Esophagus squamous epithelium (tissue), 5 donors: ENCODE measurements at places on chromosomes 6 and 20.

- no peak for DNase-seq
Measured at GRCh38 chr20:46361381-46361780, 45.0 kb downstream of the ELMO2 start.

- DNase-seq: no peak
Measured at GRCh38 chr20:8155812-8156211, 23.7 kb downstream of the PLCB1 start.

DNA sequence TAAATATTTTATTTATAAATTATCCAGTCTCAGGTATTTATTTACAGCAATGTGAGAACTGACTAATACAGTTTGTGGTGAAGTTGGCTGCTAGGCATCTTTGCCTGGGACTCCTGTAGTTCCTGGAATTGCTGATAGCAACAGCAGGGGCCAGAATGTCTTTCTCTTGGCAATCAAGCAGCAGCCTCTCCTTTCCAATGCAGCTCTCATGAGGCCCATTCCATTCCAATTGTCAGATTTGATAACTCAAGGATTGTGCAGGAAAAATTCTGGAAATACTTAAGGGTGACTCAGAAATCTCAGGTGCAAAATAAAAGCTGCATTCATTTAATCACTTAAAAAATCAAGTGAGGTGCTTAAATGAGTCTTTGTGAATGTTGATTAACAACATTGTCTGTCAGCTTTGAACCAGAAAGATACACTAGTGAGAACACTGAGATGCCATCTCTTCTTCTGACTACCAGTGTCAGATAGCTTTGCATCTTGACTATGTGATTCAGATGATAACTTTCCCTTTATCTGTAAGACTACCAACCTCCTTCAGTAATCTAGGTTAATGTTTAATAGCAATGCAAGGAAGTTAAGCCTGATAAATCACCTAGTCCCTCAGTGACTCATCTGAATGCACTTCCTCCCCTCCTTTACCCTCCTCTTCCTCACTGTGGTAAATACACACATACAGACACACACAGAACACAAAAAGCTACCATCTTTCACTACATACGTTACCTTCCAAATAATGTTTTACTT lies 32.1 kb upstream of the COL21A1 start:
- DNase-seq: no peak

DNA sequence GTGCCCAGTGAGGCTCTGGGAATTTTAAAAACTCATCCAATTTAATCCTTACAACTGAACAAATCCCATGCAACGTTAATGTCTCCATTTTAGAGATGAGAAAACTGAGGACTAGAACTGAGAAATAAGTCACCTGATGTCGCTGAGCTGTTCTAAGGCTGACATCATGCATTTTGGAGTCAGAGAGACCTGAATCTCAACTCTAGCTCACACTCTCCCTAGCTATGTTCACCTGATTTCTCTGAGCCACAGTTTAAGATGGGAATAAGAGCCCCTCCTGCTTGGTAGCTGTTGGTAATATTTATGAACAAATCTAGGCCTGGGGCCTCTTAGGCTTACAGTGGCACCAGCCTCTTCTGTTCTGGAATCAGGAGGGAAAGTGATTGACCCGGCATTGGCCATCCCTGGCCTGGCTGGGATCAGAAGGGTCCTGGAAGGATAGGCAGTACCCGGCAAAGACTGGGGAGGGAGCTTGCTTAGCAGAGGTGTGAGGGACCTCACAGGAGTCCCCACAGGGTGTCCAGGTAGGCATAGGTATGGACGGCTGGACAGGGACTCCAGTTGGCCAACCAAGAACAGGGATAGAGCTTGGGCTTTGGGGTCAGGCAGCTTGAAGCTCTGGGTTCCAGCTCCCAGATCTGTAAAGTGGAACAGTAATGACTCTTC lies 18.8 kb upstream of the CSNK2A1 start:
- no peak for DNase-seq

DNA sequence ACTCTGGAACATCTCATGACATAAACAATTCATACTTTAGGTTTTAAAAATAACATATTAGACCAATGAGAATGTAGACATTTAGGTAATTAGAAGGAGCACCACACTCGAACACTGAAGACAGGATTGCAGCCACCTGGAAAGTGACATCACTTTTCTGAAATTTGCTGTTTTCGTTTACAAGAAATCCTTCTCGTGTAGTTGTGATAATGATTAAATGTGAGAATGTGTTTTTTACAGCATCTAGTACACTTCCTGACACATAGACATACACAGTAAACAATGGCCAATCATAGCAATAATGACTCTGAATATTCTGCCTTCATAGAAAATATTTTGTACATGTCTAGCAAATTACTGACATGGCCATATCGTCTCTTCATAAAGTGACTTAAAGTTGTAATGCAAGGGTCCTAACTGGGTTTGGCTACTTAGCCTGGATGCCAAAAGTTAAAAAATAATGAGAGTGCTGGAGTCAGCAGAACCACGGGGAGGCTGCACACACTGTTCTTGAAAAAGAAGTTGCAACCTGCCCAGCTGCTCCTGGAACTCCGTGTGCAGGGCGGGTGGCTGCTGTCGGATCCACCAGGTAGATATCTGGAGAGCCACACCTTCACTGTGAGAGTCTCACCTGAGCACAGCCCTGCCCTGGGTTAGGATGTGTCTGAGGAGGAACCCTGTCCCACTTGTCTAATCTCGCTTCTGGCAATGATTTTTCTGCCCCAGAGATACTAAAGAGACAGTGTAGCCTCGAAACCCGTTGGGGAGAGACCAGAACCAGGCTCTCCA lies 212.9 kb downstream of the QKI start:
- DNase-seq: no peak

DNA sequence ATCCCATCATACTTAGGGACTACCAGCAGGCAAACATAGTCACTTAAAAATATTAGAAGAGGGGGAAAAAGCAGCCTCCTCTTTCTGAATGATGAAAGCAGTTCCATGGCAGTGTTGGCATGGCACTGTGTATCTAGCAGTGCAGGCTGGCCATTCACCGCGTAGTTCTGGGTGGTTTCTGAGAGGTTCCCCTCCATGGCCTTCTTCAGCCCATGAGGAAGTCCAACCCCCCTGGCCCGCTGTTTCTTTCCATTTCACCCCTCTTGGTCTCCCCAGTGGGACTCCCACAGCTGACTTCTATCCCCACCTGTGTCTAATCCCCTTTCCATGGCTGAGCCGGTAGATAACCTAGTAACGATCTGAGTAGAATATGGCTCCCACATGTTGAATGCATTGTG lies 17.0 kb downstream of the PPARD start:
- DNase-seq: no peak

DNA sequence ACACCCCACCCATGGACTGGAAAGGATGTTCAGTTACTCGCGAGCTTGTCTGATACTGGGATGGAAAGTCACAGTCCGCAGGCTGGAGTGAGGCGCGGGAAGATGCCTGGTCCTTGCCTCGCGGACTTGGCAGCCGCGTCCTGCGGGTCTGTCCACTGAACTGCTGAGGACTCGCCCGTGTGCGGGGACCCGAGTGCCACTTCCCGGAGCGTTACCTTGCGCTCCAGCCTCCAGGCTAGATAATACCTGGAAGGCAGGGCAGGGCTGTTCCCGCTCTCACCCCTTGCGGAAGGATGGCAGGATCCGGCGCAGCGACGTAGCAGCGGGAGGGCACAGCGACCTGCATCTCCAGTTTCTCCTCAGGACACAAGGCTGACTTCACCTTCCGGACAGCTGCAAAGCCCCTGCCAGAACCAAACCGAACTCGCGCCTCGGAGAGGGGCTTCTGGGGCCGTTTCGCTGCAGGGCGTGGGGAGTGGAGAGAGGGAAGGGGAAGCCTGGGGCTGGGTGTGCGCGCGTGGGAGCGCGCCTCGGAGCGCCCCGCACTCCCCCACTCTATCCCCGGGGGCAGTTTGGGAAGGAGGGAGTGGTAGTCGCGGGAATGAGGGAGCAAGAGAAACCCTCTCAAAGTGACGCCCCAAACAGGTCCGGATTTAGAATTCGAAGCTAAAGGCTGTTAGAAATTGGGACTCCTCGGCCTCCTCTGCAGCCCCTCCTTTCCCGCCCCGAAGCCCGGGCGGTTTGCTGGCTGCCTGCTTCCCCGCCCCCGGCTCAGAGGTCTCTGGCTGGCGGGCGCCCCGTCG lies at the start of gene KCNQ5:
TSS of gene KCNQ5 (plus strand) at position 774 of the 803 bp plus-strand sequence.
- DNase-seq: no peak

DNA sequence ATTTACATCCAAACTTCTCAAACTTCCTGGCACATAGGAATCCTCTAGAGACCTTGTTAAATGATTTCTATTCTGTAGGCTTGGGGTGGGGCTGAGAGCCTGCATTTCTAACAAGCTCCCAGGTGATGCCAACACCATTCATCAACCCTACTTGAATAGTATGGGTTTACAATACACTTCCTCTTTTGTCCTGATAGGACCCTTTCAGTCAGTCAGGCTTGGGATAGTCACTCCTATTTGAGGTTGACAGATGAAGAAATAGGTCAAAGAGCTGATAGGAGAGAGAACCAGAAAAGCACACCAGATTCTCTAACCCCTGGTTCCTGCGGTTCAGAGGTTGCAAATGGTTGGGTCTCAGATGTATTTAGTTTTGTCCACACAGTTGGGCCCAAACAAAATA lies 273.4 kb downstream of the TSHZ2 start:
- DNase-seq: no peak

GRCh38 chr20:40632346-40632976 lies 56.6 kb downstream of the MAFB start:
- DNase-seq: no peak

GRCh38 chr6:138278326-138278725 lies 60.0 kb upstream of the PBOV1 start:
- DNase-seq: no peak

DNA sequence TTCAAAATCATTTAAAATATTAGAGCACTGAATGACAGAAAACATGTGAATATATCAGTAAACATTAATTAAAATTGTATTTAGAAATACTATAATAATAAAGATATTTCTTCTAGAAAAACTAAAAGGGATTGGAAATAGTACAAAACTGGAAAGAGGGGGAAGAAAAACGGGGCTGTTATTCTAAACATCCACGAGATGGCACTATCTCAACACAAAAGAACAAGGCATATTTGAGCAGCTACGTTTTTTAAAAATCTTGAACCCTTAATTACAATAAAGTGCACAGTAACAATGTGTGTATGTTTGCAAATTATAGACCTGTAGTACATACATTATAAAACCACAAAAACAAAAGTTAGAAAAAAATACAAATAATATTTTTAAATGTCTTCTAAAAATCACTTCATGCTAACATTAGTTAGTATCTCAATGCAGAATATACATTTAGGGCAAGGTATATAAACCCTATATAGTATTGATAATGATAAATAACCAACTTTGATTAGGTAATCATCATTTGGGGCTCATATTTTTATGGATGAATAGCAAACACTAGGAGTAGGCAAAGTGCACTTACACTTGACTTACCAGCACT lies 42.5 kb upstream of the PNISR start:
- no peak for DNase-seq

- no peak for DNase-seq
Measured at GRCh38 chr6:154425034-154425433, 68.4 kb upstream of the IPCEF1 start.

GRCh38 chr6:40925341-40925740 lies 113.7 kb downstream of the UNC5CL start:
- no peak for DNase-seq

- DNase-seq: no peak
Measured at GRCh38 chr6:39086294-39086693, 28.7 kb downstream of the SAYSD1 start.

- DNase-seq: no peak
Measured at GRCh38 chr6:6764764-6765434, 176.4 kb downstream of the LY86 start.

- DNase-seq: no peak
Measured at GRCh38 chr6:16333580-16333979, 95.2 kb downstream of the GMPR start.

- no peak for DNase-seq
Measured at GRCh38 chr6:169266746-169267591, 13.3 kb upstream of the THBS2 start.

GRCh38 chr20:59560588-59561227 lies 43.6 kb upstream of the PHACTR3 start:
- DNase-seq: no peak

GRCh38 chr6:99894815-99895214 lies 99.2 kb downstream of the MCHR2 start:
- no peak for DNase-seq

DNA sequence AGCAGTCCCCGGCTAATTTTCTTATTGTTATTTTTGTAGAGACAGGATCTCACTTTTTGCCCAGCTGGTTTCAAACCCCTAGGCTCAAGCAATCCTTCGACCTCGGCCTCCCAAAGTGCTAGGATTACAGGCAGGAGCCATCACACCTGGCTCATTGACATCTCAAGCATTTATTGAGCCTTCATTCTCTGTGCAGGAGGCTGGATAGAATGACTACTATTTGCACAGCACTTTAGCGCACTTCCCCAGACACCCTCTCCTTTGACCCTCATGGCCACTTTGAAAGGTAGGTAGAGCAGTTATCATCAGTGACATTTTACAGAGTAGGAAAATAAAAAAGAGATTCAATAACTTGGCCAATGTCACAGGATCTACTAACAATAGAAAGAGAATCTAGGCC lies 124.0 kb upstream of the STXBP5 start:
- DNase-seq: no peak
